ENCODE measurements at places on chromosomes 11 and 22.

- DNase-seq: no peak
Observed at GRCh38 chr22:19431649-19432132, at the start of gene HIRA. HIRA (minus strand) TSS chr22:19431733; CDS start chr22:19431476, 257 bp downstream.

- DNase-seq: no peak
Observed at GRCh38 chr11:15685306-15685705, 570.6 kb downstream of the INSC start.

- no peak for DNase-seq
Observed at GRCh38 chr22:50180727-50181521, 4.8 kb upstream of the TRABD start.

GRCh38 chr11:32229576-32230240, 138.8 kb downstream of the RCN1 start:
- no peak for DNase-seq

DNA sequence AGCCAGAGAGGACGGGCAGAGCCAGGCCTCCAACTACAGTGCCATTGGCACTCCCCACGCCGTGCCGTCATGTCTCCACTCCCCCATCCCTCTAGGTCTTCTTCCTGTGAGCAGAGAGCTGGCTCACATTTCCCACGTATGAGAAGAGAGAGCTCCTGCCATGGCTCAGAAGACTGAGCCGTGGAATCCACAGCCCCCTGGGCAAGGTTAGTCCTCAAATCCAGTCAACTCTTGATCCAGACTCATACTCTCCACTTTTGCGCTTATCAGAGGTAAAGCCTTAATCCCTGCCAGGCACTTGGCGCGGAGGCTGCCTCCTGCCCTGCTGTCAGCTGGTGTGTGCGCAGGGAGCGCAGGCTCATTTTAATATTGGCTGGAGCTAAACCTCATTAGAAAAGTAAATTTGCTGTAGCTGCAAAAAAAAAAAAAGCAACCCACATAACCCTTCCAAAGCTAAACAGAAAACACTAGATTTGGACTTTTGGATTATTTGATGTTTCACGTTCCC, 4.7 kb downstream of the B3GAT1 start:
- no peak for DNase-seq

DNA sequence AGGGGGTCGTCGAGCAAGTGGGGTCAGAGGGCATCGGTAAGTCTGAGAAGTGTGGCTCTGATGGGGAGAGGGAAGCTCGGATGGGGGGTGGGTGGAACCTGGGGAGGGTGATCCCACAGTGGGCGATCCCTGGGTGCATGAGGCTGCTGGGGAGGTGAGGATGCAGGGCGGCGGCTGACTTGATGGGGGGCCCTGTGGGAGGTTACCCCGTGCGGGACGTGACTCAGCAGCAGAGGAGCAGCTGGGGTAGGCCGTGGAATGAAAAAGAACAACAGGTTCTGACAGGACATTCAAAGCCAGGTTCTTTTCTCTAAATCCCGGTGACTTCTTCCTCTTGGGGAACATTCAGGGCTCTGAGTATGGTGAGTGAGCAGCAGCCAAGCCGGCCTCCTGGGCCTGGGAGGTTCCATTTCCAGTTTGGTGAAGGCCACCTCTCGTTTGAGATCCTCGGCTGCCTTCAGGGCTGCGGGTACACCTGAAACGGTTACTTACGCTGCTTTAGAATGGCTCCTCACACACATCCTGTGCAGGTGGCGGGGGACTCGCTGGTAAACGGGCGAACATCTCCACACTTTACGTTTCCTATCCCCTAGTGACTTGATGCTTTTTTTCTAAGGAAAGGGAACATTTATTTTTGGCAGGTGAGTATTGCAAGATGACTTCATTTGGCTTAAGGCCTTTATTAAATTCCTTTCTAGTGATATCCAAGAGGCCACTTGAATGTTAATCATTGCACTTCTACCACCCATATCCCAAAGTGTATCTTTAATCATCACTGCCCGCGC, 278.2 kb downstream of the TBC1D22A start:
- no peak for DNase-seq

- DNase-seq: no peak
Observed at GRCh38 chr11:93287434-93287833, 43.1 kb upstream of the DEUP1 start.

DNA sequence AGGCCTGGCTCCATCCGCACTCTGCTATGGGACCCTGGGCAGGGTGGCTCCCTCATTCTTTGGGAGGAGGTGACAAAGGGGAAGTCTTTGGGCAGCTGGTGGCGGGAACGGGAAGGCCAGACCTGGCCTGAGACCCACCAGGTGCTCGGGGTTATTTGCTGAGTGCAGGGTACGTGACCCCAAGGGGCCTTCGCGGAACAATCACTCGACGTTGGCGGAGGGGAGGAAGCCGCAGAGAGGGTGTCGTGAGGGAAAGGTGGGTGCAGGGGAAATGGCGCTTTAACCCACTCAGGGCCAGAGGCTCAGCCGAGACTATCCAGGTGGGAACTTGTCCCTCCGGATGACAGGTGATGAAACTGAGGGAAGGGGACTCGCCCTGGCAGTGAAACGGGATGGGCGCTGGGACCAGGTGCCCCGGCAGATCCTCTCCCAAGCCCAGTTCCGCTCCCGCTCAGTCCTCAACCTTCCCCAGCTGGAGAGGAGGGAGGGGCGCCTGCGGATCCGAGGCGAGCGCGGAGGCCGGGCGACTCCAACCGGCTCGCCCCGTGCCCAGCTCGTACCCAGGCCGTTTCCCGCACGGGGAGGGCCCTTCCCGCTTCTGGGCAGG, 911 bp downstream of the A4GALT start:
- no peak for DNase-seq

GRCh38 chr22:34004058-34004457, 83.8 kb upstream of the LARGE1 start:
- no peak for DNase-seq

DNA sequence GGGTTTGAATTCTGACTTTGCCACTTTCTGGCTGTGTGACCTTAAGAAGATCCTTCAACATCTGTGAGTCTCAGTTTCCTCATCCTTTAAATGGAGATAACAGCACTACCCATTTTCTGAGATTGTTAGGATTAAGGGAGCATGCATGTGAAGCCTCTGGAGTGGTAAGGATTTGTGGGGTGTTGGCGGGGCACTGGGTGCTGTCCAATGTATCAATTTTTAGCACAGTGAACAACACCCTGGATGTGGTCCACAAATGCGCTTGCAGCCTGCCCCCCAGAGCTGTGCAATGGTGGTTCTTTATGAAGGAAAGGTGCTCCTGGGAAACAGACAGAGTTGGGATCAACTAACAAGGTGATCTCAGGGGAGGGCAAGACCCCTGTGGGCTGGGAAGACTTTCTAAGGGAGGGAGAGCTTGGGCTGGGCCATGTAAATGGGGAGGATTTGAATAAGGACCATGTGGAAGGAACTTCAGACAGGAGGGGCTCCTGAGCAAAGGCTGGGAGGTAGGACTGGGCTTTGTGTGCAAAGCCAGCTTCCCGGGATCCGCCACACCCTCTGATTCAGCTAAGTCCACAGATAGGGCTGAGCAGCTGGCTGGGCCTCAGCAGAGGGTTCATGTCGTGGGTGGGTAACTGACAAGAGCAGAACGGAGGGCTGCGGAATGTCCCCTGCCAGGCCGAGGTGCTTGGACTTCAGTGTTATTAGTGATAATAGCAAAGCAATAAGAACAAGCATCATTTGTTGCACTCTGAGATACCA, 22.7 kb upstream of the RASD2 start:
- DNase-seq: no peak

- DNase-seq: no peak
Observed at GRCh38 chr11:40754297-40754696, 705.2 kb downstream of the LRRC4C start.

DNA sequence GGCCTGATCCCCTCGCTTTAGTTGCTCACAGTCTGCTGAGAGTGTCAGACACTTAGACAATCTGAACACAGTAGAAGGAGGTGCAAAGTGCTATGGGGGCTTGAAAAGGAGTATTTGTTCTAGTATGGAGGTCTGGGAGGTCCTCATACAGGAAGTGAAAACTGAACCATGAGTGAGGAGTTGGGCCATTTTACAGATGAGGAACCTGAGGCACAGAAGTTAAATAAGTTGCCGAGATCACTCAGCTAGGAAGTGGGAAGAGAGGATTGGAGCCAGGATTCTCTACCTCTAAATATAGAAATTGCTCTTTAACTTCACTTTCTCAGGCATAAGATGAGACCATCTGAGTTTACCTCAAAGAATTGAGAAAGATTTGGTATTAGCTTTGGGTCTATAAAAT, 4.0 kb upstream of the NEU3 start:
- no peak for DNase-seq

- DNase-seq: no peak
Observed at GRCh38 chr11:17782145-17782544, 47.6 kb downstream of the KCNC1 start.
